DMS153 (cell line): ENCODE measurements at places on chromosomes 12 and 14.
A peak's percentile ranks its signal among the peaks of the same experiment; 100 is the strongest.

DNA sequence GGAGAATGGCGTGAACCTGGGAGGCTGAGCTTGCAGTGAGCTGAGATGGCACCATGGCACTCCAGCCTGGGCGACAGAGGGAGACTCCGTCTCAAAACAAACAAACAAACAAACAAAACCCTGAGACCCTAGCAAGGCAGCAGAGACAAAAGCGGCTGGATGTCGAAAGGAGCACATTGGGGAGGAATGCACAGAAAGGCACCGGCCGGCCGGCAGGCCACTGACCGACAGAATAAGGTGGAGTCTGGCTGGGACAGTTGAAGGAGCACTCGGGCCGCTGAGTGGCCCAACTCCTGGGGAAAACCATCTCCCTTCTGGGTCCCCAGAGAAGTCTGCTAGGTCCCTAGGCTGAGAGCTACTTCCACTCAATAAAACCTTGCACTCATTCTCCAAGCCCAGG, 256.2 kb downstream of the KIF21A start:
- DNase-seq, result no peak

GRCh38 chr14:101098641-101099040, 195.1 kb upstream of the RTL1 start:
- DNase-seq, result no peak

DNA sequence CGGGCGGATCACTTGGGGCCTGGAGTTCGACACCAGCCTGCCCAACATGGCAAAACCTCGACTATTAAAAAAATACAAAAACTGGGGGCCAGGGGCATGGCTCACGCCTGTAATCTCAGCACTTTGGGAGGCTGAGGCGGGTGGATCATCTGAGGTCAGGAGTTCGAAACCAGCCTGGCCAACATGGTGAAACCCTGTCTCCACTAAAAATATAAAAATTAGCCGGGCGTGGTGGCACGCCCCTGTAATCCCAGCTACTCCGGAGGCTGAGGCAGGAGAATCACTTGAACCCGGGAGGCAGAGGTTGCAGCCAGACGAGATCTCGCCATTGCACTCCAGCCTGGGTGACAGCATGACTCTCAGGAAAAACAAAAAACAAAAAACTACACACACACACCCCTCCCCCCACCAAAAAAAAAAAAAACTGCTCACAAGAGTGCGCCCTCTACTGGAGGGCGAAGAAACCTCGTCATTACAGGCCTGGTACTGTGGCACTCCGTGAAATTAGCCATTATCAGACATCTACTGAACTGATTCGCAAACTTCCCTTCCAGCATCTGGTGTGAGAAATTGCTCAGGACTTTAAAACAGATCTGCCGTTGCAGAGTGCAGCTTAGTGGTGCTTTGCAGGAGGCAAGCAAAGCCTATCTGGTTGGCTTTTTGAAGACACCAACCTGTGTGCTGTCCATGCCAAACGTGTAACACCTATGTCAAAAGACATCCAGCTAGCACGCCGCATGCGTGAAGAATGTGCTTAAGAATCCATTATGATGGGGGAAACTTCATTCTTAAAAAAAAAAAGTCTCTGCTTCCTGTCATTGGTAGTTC, 7.7 kb downstream of the PPP1R3E start:
- DNase-seq, result peak; percentile 23

DNA sequence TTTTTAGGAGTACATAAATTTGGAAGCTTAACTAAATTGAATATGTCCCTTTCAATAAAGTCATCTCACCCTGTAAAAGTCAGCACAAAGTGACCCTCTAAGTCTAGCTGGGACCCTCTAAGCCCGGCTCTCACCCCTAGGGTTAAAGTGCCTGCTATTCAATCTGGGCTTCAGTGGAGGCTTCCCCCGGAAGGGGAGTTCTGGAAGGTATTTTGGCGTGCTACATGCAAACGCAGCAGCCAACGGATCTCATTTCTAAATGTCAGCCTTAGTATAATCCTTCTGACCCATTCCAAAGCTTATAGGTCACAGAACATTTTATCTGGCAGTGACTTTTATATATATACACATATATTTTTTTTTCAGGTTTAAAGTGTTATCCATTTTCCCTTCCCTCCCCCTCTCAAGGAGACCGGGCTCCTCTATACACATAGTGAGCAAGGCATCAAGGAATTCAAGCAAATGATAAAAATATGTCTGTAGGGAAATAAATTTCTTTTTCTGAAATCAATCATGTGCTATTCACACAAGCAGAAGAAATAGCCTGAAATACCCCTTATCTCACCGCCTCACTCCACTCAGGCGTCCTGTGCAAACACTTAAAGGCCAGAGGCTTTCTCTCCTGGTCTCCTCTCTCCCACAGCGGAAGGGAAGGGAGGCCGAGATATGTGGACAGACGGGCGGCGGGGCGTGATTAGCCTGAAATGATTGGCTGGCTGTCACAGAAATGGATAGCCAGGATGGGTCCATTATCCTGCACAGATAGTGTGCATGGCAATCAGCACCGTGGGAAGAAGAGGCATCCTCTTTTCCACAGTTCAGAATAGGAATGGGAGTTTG, 301.7 kb downstream of the GALC start:
- peak; percentile 2 for DNase-seq

DNA sequence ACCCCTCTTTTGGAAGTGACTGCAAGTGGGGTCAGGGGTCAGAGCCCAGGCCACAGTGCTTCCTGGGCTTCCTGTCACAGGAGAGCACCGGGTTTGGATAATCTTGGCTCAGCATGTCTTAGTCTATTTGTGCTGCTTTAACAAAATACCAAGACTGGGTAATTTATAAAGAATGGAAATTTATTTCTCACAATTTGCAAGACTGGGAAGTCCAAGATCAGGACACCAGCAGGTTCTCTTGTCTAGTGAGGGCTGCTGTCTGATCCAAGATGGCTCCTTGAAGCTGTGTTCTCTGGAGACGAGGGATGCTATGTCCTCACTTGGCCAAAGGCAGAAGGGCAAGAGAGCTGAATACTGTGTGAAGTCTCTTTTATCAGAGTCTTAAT, 74.1 kb downstream of the RIN3 start:
- DNase-seq, result no peak

- no peak for DNase-seq
These were observed 18.0 kb upstream of the CMKLR1 start for GRCh38 chr12:108356835-108357806.

- DNase-seq, result no peak
These were observed 96.8 kb upstream of the MDM1 start for GRCh38 chr12:68428724-68429501.

- no peak for DNase-seq
These were observed 81.0 kb downstream of the ADGRD1 start for GRCh38 chr12:131034631-131035244.

- no peak for DNase-seq
These were observed 77.8 kb downstream of the SPPL3 start for GRCh38 chr12:120826335-120826734.

DNA sequence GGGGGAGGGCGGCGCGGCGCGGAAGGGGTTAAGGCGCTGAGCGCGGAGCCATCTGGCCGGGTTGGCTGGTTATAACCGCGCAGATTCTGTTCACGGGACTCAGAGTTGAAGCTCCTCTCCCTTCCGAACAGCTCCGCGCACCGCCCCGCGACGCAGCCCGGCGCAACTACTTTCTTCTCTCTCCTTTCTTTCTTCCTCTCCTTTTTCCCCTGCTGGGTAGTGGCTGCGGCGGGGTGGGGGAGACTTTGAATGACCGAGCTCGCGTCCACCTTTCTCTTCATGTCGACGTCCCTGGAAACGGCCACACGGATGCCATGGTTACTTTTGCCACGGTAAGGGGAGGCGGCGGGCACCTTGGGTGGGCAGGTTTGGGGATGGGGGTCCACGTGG, at the start of gene NTF3:
Gene NTF3 (plus strand): TSS at position 98 of the 390 bp plus-strand sequence. CDS start 217 bp downstream, at position 315.
- DNase-seq, result no peak

- DNase-seq, result no peak
These were observed 82.3 kb downstream of the SSPN start for GRCh38 chr12:26277506-26278246.

GRCh38 chr14:90368946-90369721, 27.7 kb upstream of the CALM1 start:
- DNase-seq, result peak; percentile 6

DNA sequence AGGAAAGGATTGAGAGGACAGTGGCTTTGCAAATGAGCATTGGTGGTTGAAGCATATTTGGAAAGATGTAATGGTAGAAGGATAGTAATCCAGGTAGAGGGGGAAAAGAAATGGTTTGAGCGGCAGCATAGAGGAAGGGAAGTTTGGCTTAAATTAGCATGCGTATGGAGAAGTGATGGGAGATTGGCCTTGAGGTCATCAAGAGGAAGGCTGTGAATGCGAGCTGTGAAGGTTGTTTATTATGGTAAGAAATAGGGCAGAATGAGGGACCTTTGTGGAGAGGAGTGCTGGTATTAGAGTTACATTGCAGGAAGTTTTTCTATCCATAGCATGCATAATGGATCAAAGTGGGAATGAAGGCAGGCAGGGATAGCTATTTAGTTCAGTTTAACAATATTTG, 162.1 kb downstream of the TMTC2 start:
- DNase-seq, result no peak

- peak; percentile 12 for DNase-seq
These were observed 6.6 kb downstream of the DLK1 start for GRCh38 chr14:100733152-100733850.

DNA sequence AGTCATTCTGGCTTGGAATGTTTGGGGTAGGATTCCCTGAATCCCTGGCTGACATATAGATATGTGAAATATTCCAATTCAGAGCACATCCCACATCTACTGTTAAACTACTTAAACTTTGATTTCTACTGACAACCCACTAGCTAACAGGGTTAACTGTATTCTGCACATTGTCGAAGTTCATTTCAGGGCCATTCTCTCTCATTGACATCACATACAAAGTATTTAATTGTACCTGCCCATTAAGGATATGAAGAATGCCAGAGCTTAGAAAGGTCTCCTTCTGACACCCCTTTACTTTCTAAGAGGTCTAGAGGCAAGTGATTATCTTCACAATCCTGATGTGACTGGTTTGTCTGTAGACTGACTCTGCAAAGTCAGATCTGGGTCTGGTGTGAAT, 2.8 kb upstream of the DCN start:
- no peak for DNase-seq

DNA sequence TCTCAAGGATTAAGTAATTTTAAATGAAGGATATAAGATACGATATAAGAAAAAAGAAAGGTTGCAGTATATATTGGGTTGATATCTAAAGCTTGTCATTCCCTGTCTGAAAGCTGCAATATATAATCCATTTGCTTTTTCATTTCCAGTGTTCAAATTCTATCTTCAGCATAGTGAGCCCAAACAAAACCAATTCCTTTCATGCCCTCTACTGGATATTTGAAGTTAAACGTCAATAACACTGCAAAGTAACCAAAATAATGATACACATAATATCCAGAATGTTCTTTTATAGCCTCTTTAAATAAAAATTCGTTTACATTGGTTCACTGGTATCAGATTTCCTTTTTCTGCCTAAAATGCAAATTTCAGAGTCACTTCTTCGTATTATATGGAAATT, 64.5 kb upstream of the DAAM1 start:
- DNase-seq, result peak; percentile 2
